ENCODE measurements at places on chromosomes 6 and 20.
A peak's percentile ranks its signal among the peaks of the same experiment; 100 is the strongest.

DNA sequence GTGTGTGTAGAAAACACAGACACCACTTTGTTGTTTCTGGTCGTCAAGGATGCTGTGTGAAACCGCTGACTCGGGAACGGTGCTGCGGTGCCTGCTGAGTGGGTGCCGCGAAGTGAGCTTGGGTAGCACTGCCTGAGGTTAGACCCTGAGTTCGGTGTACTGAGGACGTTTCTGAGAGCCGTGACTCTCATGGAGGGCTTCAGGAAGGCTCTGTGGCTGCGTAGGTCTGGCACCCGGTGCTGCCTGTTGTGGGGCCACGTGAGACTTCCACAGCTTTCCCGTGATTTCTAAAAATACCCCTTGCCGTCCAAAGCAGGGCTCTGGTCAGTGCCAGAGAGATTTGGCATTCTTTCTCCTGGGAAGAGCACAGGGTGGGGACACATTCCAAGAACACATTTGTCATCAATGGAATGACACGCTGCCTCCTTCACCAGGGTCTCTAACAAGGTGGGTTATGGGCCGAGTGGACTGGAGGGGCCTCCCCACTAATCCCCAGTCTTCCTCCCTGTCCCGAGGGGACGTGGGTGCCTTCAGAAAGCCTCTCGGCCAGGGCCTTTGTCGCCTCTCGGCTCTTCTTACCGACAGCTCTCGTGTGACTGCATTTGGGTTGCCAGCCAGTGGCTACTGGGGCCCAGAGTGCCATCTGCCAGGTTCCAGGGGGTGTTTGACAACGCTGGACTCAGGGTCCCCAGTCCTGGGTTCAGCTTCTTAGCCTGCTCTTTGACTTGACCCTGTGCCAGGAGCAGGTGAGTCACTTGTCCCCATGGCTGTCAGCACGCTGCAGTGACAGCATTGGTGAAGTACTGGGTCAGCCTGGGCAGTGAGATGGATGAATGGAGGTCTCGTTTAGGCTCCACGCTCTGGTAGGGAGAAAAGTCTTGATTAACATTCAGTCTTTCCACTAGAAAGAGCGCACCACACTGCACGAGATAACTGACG is 62.2 kb downstream of the SYNJ2 start:
- DNase-seq: no peak

DNA sequence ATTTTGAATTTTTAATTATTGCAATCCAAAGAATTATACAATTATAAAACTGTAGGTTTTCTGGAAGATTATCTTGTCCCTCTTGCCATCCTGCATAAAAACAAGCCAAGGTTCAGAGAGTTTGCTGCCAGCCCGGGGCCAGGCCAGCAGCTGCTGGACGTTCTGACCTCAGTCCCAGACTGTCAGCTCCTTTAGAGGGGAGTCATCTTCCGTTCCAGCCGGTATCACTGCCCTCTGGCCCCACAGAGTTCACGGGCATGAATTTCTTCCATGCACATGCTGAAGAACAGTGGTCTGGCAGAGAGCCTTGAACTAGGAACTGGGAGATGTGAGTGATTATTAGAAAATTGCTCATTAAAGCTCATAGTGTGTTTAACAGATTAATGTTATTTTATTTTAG is 130.4 kb upstream of the QKI start:
- DNase-seq: no peak

DNA sequence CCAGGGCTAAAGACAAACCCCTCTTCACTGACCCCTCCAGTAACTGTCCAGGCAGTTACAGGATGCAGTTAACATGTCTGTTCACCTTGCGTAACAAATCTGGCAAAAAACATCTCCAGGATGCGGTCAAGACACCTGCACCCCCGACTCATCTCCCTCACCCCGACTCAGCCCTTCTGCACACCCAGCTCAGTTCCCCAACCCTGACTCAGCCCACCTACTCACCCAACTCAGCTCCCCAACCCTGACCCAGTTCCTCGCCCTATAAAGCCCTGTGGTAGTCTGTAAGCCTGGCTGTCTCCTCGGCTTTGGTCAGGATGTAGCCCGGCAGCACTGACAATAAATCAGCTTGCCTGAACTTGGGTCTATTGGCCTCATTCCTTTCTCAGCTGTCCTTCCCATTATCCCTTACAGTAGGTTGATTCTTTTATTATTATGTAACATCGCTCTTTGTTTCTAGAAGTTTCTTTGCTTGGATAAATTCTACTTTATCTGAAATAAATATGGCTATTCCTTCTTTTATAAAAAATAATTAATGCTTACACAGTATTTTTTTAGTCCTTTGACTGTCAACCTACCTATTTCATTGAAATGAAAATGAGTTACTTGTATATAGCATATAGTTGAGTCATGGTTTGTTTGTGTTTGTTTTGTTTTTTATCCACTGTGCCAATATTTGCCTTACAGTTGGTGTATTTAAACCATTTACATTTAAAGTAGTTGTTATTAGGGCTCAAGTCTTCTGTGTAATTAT is 12.9 kb upstream of the ADTRP start:
- peak; percentile 23 for DNase-seq

- DNase-seq: no peak
Observed at GRCh38 chr6:45494416-45495135, 116.8 kb upstream of the SUPT3H start.

GRCh38 chr6:138500045-138500665 is 861 bp upstream of the NHSL1 start:
- DNase-seq: no peak

DNA sequence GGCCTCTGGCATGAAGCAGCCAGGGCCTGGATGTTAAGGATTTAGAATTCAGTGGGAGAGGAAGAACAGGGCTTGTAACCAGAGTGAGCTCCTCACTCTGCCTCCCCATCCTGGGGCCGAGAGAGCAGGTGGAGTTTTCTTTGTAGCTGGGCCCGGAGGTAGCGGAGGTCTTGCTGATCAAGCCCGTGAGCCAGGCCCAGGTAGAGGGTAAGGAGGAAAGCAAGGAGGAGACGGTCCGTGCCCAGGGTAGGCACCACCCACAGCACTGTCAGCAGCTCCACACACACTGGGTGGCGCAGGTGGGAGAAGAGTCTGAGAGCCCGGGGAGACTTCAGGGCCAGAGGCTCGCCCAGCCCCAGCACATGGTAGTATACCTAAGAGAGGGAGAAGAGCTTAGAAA is 2.1 kb upstream of the PPP1R18 start:
- DNase-seq: no peak

- DNase-seq: no peak
Observed at GRCh38 chr20:62814709-62815065, 2.2 kb upstream of the COL9A3 start.

DNA sequence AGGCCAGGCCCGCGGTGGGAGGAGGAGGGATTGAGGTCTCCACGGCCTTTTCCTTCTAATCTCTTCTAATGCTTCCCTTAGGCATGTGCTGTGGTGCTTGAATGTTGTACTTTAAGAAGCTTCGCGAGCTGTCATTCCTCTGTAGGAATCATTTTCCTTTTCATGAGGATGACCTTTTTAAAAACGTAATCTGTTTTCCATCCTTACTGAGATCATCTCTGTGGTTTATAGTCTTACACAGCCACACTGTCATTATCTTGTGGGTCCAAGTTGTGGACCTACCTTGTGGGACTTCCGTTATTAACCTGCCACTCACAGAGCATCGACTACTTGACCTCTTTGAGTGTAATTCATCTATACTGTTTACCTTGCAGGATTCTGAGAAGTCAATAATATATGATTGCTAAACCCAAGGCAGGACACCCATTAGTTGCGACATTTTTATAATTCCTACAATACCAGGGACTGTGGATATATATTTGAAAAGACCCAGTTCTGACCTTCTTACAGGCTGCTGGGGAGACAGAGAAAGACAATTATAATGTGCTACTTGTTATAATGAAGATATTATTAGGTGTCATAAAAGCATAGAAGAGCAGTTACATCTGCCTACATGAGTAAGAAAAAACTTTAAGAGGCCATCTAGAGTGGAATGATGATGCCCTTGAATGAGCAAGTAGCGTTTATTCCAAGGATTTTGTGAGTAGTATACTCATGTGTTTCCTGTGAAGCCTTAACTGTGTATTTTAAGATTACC is 842 bp downstream of the SLC25A27 start:
- DNase-seq: no peak

DNA sequence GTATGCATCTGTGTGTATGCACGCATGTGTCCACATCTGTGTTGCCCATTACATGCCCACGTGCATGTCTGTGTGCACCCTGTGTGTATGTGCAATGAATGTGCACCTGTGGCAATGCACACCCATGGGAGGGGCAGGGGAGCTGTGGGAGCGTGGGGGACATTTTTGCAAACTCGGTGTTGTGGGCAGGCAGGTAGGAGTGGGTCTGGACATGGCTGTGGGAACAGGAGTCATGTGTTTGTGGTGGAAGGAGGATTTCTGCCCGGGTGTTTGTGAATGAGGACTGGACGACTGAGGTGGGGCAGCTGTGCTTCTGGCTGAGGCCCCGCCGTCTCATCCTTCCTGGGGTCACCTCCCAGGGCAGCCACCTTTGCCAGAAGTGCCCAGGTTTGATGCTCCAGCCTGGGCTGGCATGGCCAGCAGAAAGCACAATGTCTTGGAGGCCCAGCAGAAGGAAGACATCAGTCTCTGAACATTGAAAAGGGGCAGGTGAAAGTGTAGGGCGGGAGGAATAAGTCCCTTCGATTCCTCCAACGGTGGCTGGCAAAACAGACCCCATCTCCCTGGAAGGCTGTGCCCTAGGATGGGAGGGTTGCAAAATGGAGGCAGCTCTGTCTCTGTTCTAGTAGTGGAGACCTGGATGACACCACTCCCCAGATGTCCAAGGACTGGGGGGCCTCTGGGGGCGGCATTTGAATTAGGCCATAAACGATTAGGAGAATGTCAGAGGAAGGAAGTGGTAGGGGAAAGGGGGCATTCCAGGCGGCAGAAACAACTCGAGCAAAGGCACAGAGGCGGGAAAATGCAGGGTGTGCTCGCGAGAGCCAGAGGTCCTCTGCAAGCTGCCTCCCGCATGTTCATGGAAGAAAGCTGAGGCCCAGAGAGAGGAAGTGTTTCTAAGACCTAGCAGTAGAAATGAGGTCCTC is 19.1 kb upstream of the ARMC12 start:
- DNase-seq: no peak

DNA sequence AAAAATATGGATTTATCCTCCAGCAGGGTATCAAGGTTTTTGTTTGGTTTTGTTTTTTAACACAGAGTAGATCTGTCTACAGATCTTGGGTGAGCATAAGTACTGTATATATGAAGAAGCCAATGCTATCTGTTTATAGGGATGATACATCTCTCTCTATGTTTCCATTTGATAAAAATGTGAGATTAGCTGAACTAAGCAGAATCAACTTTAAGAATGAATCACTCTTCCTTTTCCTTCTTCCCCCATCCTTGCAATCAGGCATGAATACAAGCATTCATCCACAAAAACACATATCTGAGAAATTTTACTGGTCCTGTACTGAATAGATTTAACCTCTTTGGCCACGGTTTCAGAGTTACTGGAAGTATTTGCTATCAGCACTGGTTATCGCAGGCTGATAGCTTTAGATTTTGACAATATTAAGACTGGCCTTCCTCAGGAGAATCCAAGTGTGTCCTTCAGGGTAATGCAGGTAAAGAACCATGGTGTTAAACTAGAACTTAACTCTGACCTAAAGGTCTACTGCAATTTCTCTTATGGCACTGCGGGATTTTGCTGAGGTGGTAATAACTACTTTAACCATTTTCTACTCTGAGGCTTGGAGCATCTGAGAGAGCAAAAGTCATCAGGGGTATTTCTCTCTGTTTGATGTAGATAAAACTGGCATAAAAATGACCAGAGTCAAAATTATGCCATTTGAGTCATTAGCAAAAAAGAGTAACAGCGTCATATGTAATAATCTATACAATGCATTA is 1.5 kb downstream of the SNAP25 start:
- DNase-seq: no peak

DNA sequence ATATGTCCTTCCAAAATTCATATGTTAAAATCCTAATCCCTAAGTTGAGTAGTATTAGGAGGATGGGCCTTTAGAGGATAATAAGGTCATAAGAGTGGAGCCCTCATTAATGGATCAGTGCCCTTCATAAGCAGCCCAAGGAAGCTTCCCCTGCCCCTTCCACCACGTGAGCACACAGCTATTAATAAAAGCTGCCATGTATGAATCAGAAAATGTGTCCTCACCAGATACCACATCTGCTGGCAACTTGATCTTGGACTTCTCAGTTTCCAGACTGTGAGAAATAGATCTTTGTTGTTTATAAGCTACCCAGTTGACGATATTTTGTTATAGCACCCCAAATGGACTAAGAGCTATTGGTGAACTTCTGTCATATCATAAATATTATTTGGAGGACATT is 207.7 kb upstream of the HDDC2 start:
- no peak for DNase-seq

GRCh38 chr20:21075471-21075870 is 30.7 kb downstream of the LINC00237 start:
- no peak for DNase-seq

DNA sequence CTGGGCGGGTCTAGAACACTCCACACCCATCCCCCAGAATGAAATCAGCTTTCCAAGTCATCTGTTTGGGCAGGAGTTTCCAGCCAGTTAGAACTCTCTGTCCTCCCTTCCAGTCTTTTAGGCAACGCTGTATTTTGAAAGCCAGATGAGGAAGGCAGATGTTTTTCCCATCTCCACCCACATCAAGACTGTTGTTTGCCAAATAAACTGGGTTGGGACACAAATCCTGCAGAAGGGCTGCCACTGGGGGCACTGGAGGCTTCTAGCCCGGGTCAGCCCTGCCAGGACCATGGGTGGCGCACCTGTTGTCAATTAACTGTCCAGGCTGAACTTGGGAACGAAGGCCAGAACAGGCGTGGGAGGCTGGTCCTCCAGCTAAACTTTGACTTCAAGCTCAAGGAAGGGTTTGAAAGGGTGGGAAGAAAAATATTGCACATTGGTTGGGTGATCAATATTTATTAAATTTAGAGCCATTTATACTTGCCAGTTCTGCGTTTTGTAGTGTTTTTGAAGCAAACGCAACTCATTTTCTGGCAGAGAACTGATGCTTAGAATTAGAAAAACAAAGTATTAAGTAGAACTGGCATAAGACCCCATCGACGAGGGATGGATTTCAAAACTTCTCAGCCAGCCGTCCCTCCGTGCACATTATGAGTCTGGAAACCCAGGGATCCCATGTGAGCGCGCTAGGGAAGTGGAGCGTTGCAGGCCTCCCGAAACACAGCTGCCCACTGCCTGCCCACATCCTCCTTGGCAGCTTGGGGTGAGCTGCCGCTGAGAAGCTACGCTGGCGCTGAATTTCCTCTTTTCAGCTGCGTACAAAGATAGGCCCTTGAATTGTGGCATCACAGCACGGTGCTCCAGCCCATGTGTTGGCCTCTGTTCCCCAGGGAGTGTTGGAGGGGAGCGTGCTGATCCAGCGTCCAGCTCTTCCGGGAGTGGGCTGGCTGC is 297.4 kb downstream of the QKI start:
- DNase-seq: no peak

GRCh38 chr20:32465092-32465900 is 107.2 kb downstream of the ASXL1 start:
- peak; percentile 57 for DNase-seq

DNA sequence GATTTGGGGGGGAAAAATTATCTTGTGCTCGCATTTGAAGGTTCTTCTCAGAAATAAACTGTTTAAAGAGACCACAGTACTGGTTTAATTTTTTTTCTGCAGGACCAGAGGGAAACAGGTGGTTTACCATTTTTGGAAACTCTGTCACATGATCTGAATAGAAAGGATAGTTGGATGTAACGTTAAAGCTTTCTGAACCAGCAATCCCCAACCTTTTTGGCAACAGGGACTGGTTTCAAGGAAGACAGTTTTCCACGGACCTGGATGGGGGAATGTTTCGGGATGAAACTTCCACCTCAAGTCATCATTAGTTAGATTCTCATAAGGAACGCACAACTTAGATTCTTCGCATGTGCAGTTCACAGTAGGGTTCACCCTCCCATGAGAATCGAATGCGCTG is 50.4 kb downstream of the MCM8 start:
- no peak for DNase-seq

- peak; percentile 58 for DNase-seq
Observed at GRCh38 chr6:28896505-28897368, 27.0 kb downstream of the TRIM27 start.
